ENCODE measurements at places on chromosomes 7 and 10.

- no peak for DNase-seq
Measured at GRCh38 chr7:104973227-104973626, 40.8 kb upstream of the KMT2E start.

DNA sequence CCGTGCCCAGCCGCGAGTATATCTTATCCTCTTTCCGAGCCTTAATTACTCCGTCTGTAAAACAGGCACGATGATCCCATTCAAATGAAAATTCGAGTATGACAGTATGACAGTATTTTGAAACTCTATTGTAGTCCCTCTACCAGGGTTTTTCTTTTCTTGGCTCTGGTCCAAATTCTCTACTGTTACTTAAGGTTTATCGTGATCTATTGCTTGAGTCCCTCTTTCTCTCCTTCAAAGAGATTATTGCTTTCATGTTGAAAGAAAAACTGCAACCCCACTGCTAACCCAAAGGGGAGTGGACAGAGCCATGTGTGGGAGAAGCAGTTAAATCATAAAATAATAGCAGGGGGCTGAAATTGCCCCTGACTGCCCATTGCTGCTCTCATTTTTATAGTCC is 1156.6 kb upstream of the AUTS2 start:
- no peak for DNase-seq

- no peak for DNase-seq
Measured at GRCh38 chr7:32158076-32158475, 87.9 kb upstream of the PDE1C start.

DNA sequence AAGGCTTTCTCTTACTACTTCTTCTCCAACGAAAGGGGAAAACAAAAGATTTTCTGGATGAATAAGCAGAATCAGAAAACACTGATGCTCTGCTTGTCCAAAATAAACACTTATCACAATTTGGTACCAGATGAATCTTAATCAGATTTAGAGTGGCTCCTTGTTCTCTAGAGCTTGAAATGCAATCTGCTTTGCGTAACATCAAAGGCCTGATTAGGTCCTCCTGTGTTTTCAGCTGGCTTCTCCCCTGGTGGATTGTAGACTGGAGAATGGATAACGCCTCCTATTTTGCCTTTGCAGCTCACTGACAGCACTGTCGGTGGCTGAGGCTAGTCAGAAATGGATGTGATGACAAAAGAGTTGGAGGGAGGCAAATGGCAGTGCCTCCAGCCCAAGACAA is 91.2 kb downstream of the FAM13C start:
- DNase-seq, result no peak

DNA sequence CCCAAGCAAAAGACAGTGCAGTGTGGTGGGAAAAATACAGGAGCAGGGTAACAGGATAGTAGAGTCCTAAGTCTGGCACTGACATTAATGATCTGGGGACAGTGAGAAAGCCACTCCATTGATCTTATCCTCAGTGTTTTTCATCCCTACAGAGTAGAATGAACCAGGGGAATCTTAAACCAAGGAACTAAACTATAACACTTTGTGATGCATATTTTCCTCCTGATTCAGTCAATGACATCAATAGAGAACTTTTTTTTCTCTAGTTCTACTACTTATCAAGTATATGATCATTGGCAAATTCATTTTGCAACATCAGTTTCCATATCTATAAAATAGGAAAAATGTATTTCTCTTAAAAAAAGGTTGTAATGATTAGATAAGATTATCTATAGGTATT is 151.1 kb downstream of the TMEM26 start:
- DNase-seq, result no peak

DNA sequence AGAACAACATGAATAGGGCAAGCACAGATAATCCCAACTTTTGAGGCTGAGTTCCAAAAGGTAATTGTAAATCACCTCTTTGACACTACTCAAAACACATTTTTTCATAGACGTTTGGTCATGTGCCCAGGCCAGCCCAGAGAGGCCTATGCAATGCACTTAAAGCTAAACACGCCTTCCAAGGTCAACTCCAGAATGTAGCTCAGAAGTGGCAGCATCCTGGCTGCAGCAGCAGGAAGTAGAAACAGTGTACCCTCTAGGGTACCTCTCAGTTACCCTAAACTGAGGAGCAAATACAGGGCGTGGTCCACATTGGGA is 58.7 kb downstream of the OSBPL3 start:
- DNase-seq, result no peak

- DNase-seq, result no peak
Measured at GRCh38 chr10:98472196-98472595, 25.5 kb upstream of the HPS1 start.

DNA sequence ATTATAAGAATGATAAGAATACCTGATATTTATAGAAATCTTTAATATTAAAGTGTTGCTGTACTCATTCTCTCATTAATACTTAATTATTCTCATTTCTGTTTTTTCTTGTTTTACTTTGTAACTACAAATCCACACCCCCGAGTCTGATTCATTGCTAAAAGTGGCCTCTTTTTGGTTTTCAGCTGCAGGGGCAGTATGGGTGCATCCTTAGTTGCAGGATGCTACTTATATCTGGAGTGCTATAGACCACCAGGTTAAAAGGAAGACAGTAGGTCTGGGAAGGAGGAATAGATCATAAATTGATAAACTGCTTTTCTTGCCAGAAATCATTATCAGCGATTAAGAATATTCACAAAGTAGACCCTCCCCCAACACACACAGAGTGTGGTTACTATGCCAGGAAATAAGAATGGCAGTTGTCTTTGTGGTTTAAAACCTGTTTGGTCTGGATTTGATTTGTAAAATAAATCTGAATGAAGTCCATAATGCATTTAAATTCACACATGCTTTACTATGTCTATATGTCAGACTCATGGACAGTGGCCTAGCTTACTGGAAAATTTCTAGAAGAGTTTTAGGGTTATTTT is 96.5 kb downstream of the NRF1 start:
- DNase-seq, result no peak

DNA sequence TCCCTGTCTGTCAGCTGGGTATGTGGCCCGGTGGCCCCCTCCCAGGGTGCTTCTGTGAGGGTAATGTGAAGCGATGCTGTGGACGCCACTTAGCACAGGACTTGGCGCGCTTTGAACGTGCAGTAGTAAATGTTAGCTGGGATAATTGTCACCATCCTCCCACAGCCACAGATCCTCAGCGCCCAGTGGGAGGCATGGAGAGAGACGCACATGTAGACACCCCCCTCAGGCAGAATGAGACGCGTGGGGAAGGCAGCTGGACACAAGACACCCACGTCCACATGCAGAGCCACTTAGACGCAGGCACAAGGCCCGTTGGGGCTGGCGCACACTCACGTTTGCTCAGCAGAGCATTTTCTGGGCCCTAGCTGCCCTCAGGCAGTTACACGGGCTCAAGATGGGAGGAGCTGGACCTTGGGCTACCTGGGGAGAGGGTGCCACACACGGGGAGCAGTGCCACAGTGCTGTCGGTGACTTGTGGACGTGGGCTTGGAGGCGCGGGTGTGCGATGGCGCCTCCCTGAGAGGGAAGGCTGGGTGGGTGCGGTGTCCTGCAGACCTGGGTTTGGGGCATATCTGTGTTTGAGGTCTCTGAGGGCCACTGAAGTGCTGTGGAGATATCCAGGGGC is 26.4 kb downstream of the ADCYAP1R1 start:
- DNase-seq, result no peak

DNA sequence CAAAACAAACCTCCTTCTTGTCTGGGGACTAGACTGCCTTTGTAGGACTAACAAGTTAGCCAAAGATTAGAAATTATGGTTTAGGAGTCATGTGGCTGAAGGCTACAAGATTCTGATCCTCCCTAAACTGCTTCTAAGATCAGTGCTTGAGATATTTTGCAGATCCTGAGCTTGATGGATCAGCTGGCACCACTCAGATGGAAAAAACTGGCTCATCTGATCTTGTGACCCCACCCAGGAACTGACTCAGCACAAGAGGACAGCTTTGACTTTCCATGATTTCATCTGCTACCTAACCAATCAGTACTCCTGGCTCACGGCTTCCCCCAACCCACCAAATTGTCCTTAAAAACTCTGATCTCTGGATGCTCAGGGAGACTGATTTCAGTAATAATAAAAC is 271.5 kb upstream of the TAC1 start:
- no peak for DNase-seq

DNA sequence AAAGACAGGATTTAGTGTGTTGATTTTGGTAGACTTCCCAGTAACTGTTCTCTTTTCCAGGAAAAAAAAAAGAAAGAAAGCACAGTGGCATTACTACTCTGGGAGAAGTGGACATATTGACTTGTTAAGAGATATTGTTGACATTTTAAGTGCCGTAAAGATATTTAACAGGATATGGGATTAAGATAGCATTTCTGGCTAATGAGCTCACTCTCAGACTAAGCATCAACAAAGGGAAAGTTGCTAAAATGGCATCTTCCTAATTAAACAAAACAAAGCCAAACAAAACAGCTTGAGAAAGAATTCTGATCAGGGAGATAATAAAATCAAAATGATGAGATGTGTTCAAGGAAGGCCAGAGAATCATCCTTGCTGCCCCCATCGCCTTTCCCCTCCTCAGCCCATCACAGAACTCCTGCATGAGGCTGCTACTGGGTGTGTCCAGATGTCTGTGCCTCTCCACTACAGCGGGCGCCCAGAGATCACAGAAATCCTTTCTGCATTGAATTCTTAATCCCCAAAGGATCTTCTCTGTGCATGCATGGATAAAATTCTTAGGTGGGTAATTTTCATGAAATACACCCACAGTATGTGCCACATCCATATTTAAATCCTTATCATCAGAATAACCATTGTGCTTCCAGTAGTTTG is 270.5 kb downstream of the POU6F2 start:
- no peak for DNase-seq

GRCh38 chr7:41716691-41717090 is 13.8 kb upstream of the INHBA start:
- DNase-seq, result no peak

DNA sequence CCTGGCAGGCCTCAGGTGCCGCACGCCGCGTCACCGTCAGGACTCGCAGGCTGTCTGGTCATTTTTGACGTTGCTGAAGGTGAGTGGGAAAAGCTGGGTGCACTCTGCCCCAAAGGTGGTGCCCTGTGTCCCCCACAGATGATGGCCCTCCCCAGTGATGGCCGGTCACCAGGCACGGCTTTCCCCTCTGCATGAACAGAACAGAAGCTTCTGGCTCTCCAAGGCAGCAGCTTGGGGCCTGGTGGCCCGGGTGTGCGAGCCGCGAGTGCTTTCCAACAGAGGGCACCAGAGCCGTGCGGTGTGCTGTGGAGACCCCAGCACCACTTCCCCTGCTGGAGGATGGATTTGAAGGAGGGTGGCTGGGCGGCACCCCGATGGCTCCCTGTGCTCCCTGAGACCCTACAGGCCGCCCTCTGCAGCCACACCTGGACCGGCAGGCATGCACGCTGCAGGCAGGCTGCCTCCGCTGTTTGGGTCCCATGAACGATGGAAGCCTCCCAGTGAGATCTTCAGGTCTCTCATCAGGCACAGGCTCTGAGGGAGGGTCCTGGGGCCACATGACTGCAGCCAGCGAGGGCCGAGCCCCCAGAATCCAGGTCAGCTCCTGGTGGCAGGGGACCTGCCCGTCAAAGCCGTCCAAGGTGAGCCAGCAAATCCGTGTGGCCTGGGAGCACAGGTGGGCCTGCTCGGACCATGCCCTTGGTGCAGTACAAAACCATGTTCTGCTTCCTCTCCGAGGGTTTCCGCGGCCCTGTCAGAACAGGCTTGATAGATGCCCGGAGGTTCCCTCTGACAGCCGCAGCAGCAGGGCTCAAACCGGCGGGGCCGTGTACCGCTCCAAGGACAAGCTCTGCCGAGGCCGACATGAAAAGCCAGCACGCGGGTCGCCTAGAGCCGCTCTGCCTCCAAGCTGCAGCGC is 195.4 kb downstream of the EBF3 start:
- no peak for DNase-seq

DNA sequence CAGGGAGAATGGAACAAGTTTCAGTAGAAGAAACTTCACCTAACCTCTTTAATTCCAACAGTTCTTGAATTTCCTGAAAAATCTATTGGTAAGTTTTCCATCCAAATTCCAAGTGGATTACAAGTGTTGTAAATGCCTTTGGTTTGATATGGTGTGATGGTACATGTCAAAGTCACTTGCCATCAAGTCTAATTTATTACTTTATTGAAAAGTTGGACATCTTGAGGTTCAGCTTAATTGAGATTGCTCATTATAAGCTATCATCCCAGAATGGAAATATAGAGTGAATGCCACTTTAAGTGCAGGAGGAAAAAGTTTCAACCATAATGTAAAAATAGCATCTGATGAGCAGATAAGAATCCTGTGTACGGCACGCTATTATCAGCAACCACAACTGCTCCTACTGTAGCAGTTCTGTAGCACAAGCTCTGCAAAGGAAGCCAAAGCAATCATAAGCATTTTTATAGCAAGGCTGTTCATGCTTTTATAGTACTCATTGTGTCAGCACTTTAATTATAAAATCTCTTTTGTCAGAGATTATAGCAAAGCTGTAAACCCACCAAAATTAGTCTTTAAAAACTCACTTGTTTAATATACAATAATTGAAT is 991.8 kb upstream of the PHF14 start:
- DNase-seq, result no peak

GRCh38 chr7:105682341-105683060 is 101.2 kb upstream of the EFCAB10 start:
- no peak for DNase-seq

DNA sequence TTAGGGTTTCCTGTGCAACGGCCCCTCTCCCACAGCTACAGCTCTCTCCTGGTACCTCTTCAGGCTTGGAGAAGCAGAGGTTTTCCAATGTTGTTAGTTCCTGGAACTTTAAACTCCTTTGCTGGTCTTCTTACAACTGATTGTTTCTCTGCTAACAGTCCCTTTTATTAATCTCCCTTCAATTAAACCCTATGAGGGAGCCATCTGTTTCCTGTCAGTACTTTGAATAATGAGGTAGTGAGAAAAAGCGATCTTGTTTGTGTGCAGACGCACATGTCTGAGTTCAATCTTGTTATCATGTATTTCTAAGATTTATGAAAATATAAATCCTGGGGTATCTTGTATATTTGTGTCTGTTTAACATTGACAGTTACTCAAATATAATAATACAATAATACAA is 102.4 kb downstream of the MDFIC start:
- DNase-seq, result no peak

- DNase-seq, result no peak
Measured at GRCh38 chr7:117008886-117009531, 55.7 kb downstream of the ST7 start.

DNA sequence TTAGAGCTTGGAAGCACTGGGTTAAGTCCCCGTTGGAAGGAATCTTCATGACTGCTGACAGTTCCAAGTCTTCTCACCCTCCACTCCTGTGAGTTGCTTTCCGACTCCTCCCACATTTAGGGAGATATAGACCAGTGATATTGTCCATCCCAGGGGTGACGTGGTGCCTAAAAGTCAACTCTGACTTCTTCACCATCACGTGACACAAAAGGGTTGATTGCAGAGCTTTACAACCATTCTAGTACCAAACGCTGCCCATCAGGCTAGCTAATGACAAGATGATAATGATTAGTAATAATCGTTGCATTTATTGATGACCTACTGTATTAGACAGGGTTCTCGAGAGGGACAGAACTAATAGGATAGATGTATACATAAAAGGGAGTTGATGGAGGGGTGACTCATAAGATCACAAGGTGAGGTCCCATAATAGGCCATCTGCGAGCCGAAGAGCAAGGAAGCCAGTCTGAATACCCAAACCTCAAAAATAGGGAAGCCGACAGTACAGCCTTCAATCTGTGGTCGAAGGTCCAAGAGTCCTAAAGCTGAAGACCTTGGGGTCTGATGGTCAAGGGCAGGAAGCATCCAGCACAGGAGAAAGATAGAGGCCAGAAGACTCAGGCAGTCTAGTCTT is 85.3 kb upstream of the CARD11 start:
- DNase-seq, result no peak
